ENCODE measurements at places on chromosomes 4 and X.

DNA sequence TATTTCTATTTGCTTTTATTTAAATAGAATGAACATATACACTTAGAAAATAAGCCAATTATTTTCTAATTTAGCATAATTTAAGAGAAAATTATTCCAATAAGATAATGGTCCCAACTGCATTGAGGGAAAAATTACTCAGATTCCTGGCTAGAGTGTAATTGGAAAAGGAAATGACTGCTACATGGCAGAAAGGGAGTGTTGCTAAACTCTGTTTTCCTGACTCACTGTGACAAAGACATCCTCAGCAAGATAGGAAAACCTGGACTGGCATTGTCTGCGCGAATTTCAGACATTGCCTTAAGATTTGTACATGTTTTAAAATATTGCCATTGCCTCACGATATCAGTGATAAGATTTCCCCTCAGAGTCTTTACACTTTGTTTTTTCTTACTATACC is 8.2 kb downstream of the TNIP3 start:
- H3K36me3 ChIP-seq = no peaks in the 10 kb centered on the region
- peaks cover 8% of the 10 kb centered on the region for H3K27me3 ChIP-seq
- no peak overlapping the region for H3K27ac ChIP-seq
- no peaks in the 10 kb centered on the region for H3K4me1 ChIP-seq

GRCh38 chr4:57158762-57159161 is 48.6 kb upstream of the IGFBP7 start:
- no peak for DNase-seq
- no peaks in the 10 kb centered on the region for H3K36me3 ChIP-seq
- no peaks in the 10 kb centered on the region for H3K4me1 ChIP-seq
- no peaks in the 10 kb centered on the region for H3K27me3 ChIP-seq

DNA sequence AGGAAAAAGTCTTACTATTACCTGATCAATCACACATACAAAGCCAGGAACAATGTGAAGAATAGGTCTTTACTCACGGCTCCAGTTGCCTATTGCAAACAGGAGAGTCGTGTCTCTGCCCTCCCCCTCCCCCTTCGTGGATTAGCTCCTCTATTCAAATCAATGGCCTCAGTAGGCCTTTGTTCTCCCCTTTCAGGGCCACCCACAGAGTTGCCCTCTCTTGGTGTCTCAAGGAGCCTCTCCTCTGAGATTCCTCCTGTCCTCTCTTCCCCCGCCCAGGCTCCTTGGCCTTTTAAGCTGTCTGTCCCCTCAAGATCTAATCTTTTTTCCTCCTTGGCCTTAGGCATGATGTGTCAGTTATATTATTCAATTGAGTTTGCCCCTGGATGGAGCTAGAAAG is 107.2 kb upstream of the NALF2 start:
- DNase-seq = peak; percentile 74
- H3K27ac ChIP-seq = no peak overlapping the region
- H3K36me3 ChIP-seq = no peaks in the 10 kb centered on the region
- no peaks in the 10 kb centered on the region for H3K27me3 ChIP-seq
- peak overlapping the region; percentile 40 for H3K4me3 ChIP-seq
- H3K4me1 ChIP-seq = no peaks in the 10 kb centered on the region

GRCh38 chr4:186825069-186825468 is 101.4 kb upstream of the FAT1 start:
- H3K4me1 ChIP-seq = no peaks in the 10 kb centered on the region
- DNase-seq = no peak
- H3K4me3 ChIP-seq = no peak overlapping the region
- no peaks in the 10 kb centered on the region for H3K27me3 ChIP-seq

DNA sequence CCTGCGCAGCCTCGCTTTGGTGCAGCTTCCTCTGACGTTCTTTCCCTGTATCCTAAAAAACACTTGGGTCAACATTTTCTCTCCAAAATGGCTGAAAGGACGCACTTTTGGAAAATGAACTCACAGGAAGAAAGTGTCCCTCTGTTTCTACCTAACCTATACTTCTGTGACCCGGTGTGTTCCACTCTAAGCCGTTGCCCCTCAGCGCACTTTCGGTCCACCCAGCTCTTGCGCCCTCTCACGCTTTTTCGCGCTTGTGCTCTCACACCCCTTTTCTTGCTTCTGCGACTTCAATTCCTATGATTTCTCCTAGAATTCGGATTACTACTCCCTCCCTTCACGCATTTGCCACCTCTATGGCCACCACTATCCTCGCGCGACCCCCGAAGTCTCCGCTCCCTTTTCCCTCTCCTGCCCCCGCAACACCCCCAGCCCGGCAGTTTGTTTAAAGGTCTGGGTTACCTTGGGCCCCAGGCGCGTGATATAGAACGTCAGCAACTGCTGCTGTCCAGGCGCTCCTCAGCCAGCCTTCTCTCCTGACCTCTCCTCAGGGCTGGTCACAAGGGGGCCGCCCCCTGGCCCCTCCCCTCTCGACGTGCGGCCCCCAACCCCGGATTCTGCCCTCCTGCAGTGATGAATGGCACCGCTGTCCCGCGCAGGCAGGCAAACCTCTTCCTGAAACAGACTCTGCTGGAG is at the start of gene USP51:
Gene USP51 (minus strand): TSS at position 535 of the 696 bp plus-strand sequence. CDS start 909 bp downstream, outside the sequence.
- H3K36me3 ChIP-seq = peaks cover 10% of the 10 kb centered on the region
- DNase-seq = peak; percentile 86
- H3K4me3 ChIP-seq = peak within 1 kb of the TSS; percentile 86
- no peaks in the 10 kb centered on the region for H3K4me1 ChIP-seq

DNA sequence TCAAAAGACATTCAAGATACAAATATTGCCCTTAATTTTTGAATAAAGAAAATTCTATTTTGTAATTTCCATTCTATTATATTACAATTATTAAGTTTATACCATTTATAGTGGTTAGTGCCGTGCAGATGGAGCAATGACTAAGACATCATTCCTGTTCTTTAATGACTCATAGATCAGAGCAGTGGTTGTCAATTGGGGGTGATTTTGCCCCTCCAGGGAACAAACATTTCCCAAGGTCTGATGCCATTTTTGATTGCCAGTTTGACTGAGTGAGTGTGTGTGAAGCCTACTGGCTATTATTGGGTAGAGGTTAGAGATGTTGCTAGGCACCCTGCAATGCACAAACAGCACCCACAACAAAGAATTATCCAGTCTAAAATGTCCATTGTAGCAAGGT is 97.9 kb upstream of the DDIT4L start:
- no peaks in the 10 kb centered on the region for H3K27me3 ChIP-seq
- peaks cover 18% of the 10 kb centered on the region for H3K4me1 ChIP-seq
- no peak overlapping the region for H3K4me3 ChIP-seq

DNA sequence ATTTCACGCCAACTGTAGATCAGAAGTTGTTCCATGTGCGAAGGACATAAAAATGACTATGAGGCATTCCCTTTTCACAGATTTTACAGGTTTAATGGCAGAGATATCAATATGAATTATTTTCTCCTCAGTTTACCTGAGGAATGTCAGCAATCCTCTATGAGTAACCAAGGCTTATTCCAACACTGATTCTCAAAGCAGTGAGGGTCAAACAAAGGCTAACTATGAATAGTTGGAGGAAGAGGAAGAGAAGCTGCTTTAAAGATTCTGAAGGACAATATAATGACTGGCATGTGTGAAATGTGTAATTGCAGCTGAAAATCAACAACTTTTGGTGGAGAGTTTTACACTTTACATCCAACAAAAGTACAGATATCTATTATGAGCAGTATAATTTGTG is 29.1 kb downstream of the NAF1 start:
- H3K27me3 ChIP-seq = no peaks in the 10 kb centered on the region
- no peaks in the 10 kb centered on the region for H3K4me1 ChIP-seq
- no peak overlapping the region for H3K27ac ChIP-seq
- no peak overlapping the region for H3K4me3 ChIP-seq
- peaks cover 29% of the 10 kb centered on the region for H3K36me3 ChIP-seq

- H3K27ac ChIP-seq = no peak overlapping the region
- H3K4me3 ChIP-seq = no peak overlapping the region
- no peak for DNase-seq
- H3K27me3 ChIP-seq = no peaks in the 10 kb centered on the region
- no peaks in the 10 kb centered on the region for H3K4me1 ChIP-seq
Measured at GRCh38 chr4:186335793-186336192, 69.8 kb downstream of the F11 start.

GRCh38 chr4:140335076-140335475 is 38.4 kb upstream of the SCOC start:
- no peak overlapping the region for H3K27ac ChIP-seq
- no peaks in the 10 kb centered on the region for H3K27me3 ChIP-seq
- H3K4me3 ChIP-seq = no peak overlapping the region
- H3K36me3 ChIP-seq = no peaks in the 10 kb centered on the region

DNA sequence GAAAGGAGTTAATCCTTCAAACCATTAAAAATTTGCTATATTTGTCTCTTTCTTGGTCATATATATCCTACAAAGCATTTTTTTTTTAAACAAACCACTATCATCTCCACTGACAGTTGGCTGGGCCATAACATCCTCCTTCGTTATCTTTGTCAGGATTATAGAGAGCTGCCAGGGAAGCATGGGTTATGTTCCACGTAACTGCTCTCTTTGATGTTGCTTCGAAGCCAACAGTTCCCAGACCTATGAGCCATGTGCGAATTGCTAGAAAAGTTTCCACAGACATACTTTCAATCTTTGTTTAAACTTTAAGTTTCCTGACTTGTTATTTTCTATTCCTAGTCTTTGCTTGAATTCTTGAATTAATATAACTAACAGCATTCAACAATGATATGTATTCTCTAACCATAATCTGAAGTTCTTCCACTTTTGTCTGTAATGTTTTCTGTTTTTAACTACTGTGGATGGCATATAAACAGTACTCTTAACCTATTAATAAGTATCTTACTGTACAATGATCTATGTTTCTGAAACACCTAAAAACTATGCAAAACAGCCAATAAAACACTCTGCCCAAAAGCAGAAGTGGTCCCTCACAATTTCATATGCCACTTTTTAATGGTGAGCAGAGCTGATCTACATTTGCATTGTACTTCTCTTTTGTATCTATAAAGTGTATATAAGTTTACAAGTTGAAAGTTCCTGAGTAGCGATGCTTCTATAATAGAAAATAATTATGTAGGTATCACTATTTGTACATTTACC is 37.9 kb downstream of the EREG start:
- no peaks in the 10 kb centered on the region for H3K27me3 ChIP-seq
- H3K4me1 ChIP-seq = no peaks in the 10 kb centered on the region
- DNase-seq = no peak
- H3K4me3 ChIP-seq = no peak overlapping the region
- H3K27ac ChIP-seq = no peak overlapping the region

DNA sequence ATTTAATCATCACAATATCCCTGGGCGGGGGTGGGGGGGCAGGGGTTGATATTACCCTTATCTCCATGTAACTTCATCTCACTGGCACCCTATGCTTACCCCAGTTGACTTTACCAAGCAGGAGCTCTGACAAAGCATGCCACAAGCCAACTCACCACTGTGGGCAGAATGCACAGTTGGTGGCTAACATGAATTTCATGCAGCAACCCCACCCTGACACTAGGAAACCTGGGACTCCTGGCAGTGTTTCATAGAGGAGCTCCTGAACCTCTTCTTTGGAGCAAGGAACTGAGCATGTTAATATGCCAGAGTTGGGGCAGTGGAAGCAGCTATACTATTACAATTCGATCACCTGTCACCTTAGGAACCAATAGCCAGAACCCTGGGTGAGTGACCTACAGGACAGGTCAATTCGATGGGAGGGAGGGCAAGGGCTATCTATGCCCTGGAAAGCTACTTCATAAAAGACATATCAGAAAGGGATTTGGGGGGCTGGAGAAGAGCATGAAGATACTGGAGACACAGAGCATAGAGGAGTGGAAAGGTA is 97.2 kb upstream of the ACSL4 start:
- H3K36me3 ChIP-seq = no peaks in the 10 kb centered on the region
- no peak for DNase-seq
- no peaks in the 10 kb centered on the region for H3K4me1 ChIP-seq

DNA sequence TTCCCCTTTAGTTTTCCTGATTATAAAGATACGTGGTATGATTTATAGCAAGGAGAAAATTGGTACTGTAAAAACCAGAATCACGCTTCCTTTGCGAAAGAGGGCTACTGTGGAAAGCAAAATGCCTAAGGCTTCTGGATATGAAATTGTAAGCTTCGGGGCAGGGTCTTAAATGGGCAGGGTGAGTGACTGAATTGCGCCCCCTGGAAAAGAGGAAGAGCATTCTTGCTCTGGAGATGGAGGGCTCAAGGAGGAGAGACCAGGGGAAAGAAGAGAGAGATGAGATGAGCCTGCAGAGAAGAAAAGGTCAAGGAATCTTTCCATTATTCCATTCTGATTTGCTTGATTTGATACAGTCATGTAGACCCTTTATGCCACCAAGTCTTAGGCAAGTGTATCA is 13.1 kb upstream of the ETNPPL start:
- H3K27ac ChIP-seq = no peak overlapping the region
- H3K4me1 ChIP-seq = no peaks in the 10 kb centered on the region
- H3K36me3 ChIP-seq = no peaks in the 10 kb centered on the region
- DNase-seq = peak; percentile 53

GRCh38 chrX:148929686-148930085 is 429.3 kb downstream of the AFF2 start:
- no peaks in the 10 kb centered on the region for H3K4me1 ChIP-seq
- no peak overlapping the region for H3K27ac ChIP-seq
- no peaks in the 10 kb centered on the region for H3K27me3 ChIP-seq

GRCh38 chr4:67776746-67777145 is 22.6 kb upstream of the GNRHR start:
- H3K27me3 ChIP-seq = no peaks in the 10 kb centered on the region
- no peak overlapping the region for H3K27ac ChIP-seq
- DNase-seq = peak; percentile 52
- no peak overlapping the region for H3K4me3 ChIP-seq

DNA sequence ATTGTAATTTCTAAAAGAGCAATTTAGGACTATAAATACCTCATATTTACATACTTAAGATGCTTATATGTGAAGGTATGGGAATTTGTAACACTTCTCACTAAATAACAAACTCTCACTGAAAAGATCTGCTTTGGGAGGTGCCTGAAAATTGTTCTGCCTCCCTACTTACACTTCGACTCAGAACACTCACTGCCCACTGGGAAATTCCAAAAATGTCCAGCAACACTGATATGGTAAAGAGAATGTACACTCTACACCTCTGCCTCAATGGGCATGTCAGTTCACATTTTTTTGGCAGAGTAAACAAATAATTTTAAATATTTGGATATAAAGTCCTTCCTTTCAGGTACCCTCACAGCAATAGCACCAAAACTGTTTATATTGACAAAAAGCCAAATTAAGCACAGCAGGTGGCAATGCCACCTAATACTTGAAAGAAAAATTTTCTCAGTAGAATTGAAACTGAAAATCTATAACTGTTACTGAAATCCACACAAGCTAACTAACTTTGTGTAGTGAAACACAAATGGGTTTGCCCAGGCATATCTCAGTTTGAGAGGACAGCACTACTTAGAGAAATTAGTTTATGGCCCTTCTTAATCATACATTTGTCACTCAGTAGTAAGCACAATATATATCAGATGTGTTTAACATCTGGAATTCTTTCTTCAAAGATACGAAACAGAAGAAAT is 67.1 kb downstream of the PRDM5 start:
- H3K36me3 ChIP-seq = no peaks in the 10 kb centered on the region
- DNase-seq = no peak
- no peaks in the 10 kb centered on the region for H3K4me1 ChIP-seq
- H3K4me3 ChIP-seq = no peak overlapping the region

- no peak for DNase-seq
- no peaks in the 10 kb centered on the region for H3K4me1 ChIP-seq
- H3K36me3 ChIP-seq = no peaks in the 10 kb centered on the region
- no peaks in the 10 kb centered on the region for H3K27me3 ChIP-seq
Measured at GRCh38 chr4:37130465-37130864, 114.1 kb upstream of the NWD2 start.

GRCh38 chr4:55351824-55352223 is 5.8 kb downstream of the SRD5A3 start:
- peaks cover 4% of the 10 kb centered on the region for H3K4me1 ChIP-seq
- DNase-seq = no peak
- H3K36me3 ChIP-seq = peaks cover 7% of the 10 kb centered on the region
- no peak overlapping the region for H3K4me3 ChIP-seq
